Sigmoid colon (tissue), 7 donors: ENCODE measurements at places on chromosomes 12 and 14.
A peak's percentile ranks its signal among the peaks of the same experiment; 100 is the strongest.

- H3K27ac ChIP-seq: no peak overlapping the region
- DNase-seq: no peak
- H3K4me1 ChIP-seq: no peaks in the 10 kb centered on the region
- no peaks in the 10 kb centered on the region for H3K36me3 ChIP-seq
Observed at GRCh38 chr14:65821224-65821753, 408.8 kb downstream of the FUT8 start.

DNA sequence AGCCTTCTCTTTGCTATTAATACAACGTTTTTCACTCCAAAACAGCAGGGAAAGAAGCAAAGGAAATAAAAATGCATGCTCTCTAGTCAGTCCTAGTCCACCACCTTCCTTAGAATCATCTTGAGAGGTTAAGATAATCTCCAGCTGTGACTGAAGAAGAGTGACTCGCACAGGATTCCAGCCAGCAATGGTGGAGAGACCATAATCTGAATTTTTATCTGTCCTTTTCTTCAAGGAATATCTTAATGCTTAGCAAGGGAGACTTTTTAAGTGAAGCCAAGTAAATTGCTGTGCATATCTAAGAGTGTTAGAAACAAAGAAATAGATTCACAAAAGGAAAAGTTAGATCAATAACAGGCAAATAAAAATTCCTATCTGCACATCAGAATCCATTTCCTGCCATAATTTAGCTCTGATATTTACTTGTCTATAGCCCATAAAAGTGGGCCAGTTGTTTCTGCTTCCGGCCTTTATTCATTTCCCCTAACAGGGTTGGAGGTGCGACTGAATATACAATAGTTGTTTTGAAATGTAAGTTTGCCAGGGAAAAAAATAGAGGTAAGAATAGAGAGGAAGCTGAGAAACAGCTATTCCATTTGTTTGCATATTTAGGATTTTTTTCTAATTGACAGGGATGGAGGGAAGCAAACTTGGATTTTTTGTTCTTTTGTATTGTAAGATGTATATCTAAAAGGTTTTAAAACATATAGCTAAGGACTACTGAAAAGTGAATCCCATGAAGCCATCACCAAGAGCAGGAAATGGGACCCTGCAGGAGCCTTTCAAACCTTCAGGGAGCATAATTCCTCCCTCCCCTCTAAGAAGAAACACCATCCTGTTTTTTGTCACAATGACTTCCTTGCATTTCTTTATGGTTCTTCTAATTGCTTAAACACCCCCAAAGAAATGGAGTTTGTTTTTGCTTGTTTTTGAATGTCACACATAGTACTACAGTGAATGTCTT lies 154.0 kb downstream of the ITPR2 start:
- no peak overlapping the region for H3K4me3 ChIP-seq
- H3K36me3 ChIP-seq: peaks cover 33% of the 10 kb centered on the region
- no peak for DNase-seq
- H3K4me1 ChIP-seq: peaks cover 11% of the 10 kb centered on the region

DNA sequence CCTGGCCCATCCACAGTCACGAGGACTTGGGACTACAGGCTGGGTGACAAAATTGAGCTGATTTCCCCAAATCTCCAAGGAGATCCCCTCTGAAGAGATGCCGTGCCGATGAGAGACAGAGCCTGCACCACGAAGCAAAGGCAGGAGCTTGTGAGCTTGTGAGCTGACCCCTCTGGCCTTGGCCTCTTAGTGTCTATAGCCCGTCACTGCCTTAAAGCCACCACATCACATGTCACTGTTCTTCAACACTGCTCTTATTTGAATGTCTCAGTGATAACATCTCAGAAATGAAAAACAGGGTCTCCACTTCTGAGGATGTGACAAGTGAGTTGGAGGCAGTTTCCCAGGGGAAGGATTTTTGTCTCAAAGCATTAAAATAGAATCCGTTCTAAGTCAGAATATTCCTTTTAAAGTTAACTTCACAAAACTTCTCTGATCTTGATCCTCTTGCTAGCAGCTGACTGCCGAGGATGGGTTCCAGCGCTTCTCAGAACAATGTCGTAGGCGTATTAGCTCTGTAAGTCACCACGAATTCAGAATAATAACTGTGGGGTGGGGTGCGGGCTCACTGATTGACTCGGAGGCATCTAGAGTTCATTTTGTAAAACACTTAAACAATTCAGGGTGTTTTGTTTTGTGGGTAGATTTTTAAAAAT lies 37.5 kb downstream of the CHST11 start:
- H3K36me3 ChIP-seq: no peaks in the 10 kb centered on the region
- DNase-seq: no peak
- H3K4me3 ChIP-seq: no peak overlapping the region
- peaks cover 6% of the 10 kb centered on the region for H3K4me1 ChIP-seq
- no peak overlapping the region for H3K27ac ChIP-seq

GRCh38 chr12:32272465-32272864 lies 126.9 kb upstream of the FGD4 start:
- no peak overlapping the region for H3K4me3 ChIP-seq
- no peaks in the 10 kb centered on the region for H3K36me3 ChIP-seq
- no peaks in the 10 kb centered on the region for H3K4me1 ChIP-seq
- no peak for DNase-seq
- no peaks in the 10 kb centered on the region for H3K27me3 ChIP-seq

GRCh38 chr14:77730976-77731497 lies 23.1 kb downstream of the SLIRP start:
- no peaks in the 10 kb centered on the region for H3K27me3 ChIP-seq
- H3K4me1 ChIP-seq: no peaks in the 10 kb centered on the region
- H3K27ac ChIP-seq: no peak overlapping the region
- H3K4me3 ChIP-seq: no peak overlapping the region
- H3K36me3 ChIP-seq: peaks cover 100% of the 10 kb centered on the region

GRCh38 chr12:94149119-94149780 lies 873 bp downstream of the PLXNC1 start:
- no peak for DNase-seq
- no peaks in the 10 kb centered on the region for H3K36me3 ChIP-seq
- peaks cover 15% of the 10 kb centered on the region for H3K27me3 ChIP-seq
- peak overlapping the region; percentile 65 for H3K4me3 ChIP-seq

- no peaks in the 10 kb centered on the region for H3K4me1 ChIP-seq
- no peak for DNase-seq
- peaks cover 55% of the 10 kb centered on the region for H3K36me3 ChIP-seq
- H3K27ac ChIP-seq: no peak overlapping the region
Observed at GRCh38 chr14:64444140-64444539, 21.2 kb upstream of the AKAP5 start.

DNA sequence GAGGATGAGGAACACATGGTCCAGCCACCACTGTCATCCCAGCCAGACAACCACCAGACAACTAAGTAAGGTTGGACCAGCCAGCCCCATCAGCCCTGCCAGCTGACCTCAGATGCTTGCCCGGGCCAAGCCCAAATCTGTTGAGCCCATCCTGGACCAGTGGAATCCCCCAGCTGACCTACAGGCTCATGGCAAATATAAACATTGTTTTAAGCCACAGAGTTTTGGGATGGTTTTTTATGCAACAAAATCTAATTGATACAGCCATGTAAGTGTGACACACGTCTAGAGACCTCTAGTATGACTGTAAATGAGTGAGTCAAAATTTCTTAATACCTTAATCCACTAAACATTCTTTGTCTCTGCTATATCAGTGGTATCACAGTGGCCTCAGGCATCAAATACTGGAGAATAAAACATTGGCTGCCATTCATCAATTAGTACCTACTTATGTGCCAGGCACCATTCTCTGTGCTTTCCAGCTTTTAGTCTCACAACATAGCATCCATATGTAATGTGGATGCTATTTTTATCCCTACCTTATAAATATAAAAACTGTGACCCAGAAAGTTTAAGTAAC lies 24.2 kb upstream of the NT5DC3 start:
- no peaks in the 10 kb centered on the region for H3K36me3 ChIP-seq
- H3K27me3 ChIP-seq: no peaks in the 10 kb centered on the region
- H3K4me1 ChIP-seq: peaks cover 74% of the 10 kb centered on the region

GRCh38 chr12:78824918-78825317 lies 39.7 kb upstream of the SYT1 start:
- H3K4me1 ChIP-seq: no peaks in the 10 kb centered on the region
- no peak for DNase-seq
- no peak overlapping the region for H3K4me3 ChIP-seq

GRCh38 chr12:48182631-48183030 lies 813 bp upstream of the CCDC184 start:
- H3K4me3 ChIP-seq: no peak overlapping the region
- peaks cover 20% of the 10 kb centered on the region for H3K4me1 ChIP-seq
- H3K27ac ChIP-seq: peak overlapping the region; percentile 51
- H3K27me3 ChIP-seq: peaks cover 29% of the 10 kb centered on the region
- DNase-seq: no peak

DNA sequence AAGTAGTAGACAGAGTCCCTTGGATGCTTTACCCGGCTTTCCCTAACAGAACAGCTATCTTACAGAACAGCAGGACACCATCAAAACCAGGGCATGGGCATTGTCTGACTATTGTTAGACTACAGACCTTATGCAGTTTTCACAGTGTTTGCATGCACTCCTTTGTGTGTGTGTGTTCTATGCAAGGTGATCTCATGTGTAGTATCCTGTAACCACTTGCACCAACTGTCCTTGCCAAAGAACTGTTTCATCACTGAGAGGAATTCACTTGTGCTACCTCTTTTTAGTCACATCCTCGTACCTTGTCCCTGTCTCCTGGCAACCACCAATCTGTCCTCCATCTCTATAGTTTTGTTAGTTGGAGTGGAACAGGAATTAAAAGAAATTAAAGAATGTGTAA lies 183.6 kb upstream of the PZP start:
- H3K36me3 ChIP-seq: no peaks in the 10 kb centered on the region
- no peaks in the 10 kb centered on the region for H3K4me1 ChIP-seq
- no peak overlapping the region for H3K4me3 ChIP-seq
- no peak overlapping the region for H3K27ac ChIP-seq
- no peak for DNase-seq

DNA sequence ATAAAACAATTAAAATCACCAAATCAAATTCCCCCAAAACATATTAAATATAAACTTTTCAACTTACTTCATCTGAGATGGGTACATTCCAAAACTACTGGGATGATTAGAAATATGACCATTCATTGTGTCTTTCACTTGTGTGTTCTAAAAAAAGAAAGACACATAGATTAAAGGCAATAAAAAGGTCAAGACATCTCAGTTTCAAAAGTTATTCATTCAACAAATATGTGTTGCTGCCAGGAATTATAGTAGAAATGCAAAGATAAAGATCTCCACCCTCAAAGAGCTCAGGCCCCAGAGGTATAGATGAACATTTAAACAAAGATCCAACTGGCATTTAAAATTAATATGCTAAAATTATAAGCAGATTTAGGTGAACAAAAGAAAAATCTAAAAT lies 106.4 kb downstream of the EPS8 start:
- H3K4me1 ChIP-seq: no peaks in the 10 kb centered on the region
- no peak overlapping the region for H3K27ac ChIP-seq
- no peaks in the 10 kb centered on the region for H3K27me3 ChIP-seq
